Astrocyte of the spinal cord (primary cell): ENCODE measurements at places on chromosomes 5 and 9.

DNA sequence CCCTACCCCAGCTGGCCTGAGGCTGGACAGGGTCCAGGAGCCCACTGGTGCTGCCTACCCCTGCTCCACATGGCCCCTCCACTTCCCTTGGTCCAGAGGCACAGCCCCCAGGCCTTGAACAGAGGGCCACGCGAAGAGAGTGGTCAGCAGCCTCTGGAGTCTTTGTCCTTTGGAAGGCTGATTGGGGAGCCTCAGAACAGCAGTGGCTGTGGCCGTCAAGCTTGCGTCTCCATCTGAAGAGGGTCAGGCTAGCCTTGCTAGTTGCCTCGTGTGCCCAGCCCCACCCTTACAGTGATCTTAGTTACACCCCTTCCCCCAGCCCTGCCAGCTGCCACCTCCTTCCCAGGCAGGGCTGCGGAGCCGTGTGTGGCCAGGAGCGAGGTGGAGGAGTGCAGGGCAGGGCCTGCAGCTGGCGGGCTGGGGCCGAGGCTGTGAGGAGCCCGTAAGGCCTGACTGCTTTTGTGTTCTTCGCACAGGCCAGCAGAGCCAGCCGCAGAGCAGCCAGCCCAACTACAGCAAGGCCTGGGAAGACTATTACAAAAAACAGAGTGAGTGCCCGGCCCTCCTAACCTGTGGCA lies 30.1 kb upstream of the PRDM12 start:
- no peak for DNase-seq

- DNase-seq: peak; percentile 79
These were observed 38.4 kb downstream of the TLE4 start for GRCh38 chr9:79610019-79610631.

DNA sequence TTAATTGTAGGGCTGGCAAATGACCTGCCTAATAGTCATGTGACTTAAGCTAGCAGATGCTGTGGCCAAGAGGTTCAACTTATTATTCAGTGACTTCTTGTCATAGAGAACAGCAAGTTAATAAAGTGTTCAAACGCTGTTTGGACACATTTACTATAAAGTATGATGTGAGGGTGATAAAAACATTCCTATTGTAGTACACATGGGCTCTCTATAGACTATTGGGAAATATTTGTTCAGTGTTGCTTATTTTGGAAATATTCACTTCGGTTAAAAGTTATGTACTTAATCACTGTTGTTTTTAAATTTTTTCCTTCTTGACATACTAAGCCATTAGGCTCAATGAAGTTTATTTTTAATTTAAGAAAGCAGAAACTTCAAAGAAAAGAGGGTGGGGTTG lies 345.0 kb downstream of the NNT start:
- no peak for DNase-seq

- DNase-seq: no peak
These were observed 112.8 kb downstream of the FANCC start for GRCh38 chr9:95204710-95205109.

DNA sequence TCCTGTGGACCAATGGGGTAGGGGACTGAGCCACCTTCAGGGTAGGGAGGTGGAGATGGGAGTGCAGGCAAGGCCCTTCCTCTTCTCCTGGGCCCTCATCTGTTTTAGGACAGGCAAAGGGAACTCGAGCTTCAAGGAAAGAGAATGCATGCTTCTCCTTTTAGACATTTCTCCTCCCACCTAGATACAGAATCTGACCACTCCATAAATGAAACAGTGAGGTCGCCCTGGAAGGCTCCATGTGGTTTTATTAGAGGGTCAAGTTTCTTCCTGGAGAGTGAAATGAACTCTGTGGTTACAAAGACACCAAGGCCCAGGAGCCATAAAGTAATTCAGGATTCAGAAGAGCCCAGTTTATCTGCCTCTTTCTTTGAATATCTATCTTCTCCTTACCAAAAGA lies 14.9 kb downstream of the LHFPL2 start:
- peak; percentile 77 for DNase-seq

DNA sequence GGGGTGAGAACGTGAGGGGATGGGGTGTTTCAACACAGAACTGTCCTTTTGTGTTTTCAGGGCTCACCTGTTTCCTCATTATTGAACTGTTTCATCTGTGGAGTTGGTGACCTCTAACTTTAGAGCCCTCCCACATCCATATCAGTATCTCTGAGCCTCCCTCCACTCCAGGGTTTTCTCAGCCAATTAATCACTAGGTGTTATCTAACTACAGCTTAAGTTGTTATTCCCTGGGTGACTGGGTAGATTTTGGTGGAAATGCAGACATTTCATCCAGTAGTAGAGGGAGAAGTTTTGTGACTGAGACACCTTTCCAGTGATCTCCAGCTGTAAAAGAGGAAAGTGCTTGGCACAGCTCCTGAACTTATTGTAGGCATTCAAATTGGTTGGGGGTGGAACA lies 23.7 kb downstream of the PPP3R2 start:
- DNase-seq: no peak

DNA sequence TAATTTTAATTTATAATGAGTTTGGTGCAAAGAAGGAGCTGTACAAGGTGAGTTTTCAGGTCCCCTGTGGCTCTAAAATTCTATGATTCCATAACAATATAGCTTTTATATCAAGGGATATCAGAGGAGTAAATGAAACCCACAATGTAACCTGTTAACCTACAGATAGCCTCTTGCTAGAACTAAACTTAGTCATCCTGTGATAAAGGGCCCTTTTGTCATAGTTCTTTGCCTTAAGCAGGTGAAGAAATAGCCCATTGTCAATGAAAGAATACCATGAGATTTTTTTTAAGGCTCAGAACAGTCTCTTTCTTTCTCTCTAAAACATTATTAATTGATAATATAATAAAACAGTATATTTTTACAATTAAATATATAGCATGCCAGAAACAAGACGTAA lies 127.8 kb downstream of the NFIB start:
- DNase-seq: no peak

- no peak for DNase-seq
These were observed 5.7 kb downstream of the IL6ST start for GRCh38 chr5:55988979-55989638.

DNA sequence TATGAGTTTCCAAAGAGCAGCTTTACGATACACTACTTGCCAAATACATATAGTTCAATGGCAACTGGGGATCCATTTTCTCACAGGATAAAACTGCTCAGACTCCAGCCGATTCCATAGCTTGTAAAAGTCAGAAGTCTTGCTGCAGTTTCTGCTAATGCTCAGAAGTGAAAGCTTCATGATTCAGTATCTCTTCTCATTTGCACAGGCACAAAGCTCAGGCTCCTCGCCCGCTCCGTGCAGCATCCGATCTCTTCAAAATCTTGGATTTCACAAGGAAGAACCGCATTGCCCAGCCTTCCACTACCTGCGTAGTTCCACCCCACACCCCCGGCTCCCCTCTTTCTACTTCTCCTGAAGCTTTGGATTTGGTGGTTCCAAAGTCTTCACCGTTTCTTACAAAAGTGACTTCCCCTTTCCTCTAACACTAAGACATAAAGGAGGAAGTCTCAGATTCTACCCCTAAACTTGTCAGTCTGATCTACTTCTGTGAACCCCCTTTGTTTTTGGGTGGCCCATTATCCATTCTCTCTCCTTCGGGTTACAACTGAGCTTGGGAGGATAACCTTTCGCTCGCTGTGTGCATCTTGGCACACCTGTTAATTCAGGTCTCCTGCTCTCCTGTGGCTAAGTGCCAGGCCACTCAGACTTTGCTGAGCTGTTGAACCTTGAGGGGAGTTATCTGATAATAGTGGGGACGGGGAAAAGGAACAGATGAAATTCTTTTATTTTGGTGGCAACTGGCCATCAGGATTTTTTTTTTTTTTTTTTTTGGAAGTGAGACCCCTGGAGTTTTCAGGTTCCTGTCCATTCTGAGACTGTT lies 194.1 kb downstream of the GNA14 start:
- no peak for DNase-seq

GRCh38 chr5:112492291-112492690 lies 73.2 kb upstream of the EPB41L4A start:
- DNase-seq: peak; percentile 60

DNA sequence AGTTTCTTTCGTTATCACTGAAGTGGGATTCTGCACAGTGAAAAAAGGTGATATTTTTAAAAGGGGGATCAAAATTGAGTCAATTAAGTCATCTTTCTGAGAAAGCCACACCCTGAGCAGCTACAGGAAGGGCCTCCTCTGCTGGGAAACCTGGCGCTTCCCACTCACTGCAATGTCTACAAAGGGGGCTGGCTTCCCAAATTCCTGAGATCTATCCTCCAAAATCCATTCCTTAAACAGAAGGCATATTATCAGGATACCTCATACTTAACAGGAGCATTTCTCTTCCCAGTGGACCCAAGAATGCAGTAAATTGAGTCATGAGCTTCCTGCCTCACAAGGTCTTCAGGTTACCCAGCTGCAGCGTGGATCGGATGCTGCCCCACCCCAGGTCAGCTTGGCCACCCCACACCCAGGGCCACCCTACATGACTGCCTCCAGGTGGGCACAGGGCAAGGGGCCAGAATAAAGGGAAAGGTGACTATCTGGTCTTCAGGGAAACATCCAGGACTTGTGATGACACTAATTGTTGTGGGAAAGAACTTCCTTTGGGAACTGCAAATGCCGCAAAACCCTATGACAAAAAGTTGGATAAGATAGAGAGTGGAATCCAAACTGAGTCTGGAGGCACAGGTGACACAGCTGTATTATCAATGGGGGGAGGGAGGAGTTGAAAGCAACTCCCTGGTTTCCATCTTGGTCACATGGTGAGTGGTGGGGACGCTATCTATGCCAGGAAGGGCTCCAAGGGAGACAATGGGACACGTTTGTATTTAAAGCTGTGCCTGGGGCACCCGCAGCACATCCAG lies 42.3 kb downstream of the ROR2 start:
- no peak for DNase-seq

- no peak for DNase-seq
These were observed 61.5 kb downstream of the MAMDC2 start for GRCh38 chr9:70105147-70105546.

DNA sequence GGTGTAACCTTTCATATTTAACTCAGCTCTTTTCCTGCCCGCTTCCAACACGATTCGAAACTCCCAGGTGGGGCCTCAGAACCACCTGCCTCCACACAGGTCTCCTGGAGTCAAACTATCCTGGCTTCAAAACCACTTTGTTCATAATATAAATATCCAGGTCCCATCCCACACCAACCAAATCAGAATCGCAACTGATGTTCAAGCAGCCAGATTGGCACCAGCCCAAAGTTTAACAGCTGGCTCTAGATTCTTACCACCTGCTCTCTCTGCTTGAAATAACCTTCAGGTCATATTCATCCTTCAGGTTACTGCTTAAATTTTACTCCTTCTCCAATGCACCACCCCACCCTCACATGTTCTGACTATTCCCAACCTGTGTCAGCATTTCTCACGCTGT lies 231.4 kb upstream of the TRPM3 start:
- no peak for DNase-seq

GRCh38 chr5:180803181-180804128 lies 849 bp upstream of the MGAT1 start:
- peak; percentile 43 for DNase-seq

DNA sequence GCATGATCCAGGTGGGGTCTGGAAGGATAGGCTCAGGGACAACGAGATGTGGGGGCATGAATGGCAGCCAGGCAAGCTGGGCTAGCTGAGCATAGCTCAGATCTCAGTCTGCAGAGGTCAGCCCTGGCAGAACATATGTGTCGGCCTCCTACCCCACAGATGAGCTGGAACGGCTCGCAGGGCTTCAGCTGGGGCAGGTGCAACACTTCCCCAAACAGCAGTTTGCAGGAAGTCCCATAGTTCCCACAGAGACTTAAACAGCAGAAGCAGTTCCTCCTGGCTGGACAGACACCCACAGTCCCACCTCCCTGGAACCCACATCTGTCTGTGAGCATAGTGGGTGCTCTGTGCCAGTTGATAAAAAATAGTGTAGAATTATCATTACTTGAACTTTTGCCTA lies 404.6 kb downstream of the GADD45G start:
- DNase-seq: no peak

DNA sequence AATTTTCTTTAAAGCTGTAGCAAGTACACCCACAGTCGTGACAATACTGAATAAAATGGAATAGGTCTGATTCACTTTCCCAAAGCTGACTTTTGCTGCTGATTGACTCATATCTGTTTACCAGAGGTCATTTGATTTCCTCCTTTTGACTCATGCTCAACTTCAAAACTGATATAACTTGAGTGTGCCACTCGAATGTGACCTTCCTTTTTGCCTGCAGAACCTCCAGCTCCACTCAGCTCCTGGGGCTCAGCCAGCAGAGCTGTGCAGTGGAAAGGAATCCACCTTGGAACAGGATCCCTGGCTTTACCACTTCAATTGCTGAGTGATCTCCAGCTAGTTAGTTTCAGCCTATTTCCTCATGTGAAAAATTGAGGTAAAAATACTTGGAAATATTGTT lies 84.1 kb downstream of the FEM1C start:
- DNase-seq: peak; percentile 72

- DNase-seq: no peak
These were observed at the start of gene UGT3A1 for GRCh38 chr5:35990941-35991611. Gene UGT3A1 (minus strand): TSS chr5:35991390. CDS start chr5:35991240, 150 bp downstream.

- no peak for DNase-seq
These were observed 49.3 kb downstream of the NLN start for GRCh38 chr5:65771266-65771665.

- DNase-seq: peak; percentile 80
These were observed 8.0 kb downstream of the SIL1 start for GRCh38 chr5:139190125-139190524.

- DNase-seq: peak; percentile 64
These were observed 4.6 kb downstream of the BASP1 start for GRCh38 chr5:17221843-17222636.

- no peak for DNase-seq
These were observed 169.5 kb downstream of the RGS3 start for GRCh38 chr9:113632776-113633590.

DNA sequence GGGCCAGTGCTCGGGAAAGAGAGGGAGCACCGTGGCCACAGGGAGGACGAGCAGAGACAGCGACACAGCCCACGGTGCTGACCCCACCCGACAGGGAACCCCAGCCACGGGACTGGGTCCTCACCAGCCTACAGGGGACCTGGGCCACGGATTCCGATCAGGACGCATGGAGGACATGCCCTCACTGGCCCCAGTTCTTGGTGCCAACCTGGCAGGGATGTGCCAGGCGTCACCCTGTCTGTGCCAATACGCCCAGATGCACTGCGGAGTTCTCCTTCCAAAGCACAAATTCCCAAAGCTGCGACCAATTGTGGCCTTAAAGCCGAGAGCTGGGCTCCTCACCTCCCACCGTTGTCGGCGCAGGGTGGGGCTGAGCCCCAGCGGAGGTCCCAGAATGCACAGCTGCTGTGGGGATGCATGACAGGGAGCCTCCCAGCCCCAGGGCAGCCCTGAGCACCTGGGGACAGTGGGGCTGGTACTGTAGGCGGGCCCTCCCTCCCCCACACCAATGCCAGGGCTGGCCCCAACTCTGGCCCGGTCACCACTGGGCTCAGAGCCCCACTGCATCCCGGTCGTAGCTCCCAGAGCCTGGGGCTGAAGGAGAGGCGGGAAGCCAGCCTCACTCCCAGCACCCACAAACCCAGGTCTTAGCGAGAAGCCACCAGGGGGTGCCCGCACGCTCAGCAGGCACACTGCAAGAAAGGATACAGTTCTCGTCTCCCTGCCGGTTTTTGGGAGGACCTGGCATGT lies 44.2 kb downstream of the NKD2 start:
- no peak for DNase-seq
